ENCODE measurements at places on chromosomes 1 and 21. TPM values are rescaled to one million over a fixed set of nuclear protein-coding genes. Genes with fewer than 3 reads are reported as not detected.

DNA sequence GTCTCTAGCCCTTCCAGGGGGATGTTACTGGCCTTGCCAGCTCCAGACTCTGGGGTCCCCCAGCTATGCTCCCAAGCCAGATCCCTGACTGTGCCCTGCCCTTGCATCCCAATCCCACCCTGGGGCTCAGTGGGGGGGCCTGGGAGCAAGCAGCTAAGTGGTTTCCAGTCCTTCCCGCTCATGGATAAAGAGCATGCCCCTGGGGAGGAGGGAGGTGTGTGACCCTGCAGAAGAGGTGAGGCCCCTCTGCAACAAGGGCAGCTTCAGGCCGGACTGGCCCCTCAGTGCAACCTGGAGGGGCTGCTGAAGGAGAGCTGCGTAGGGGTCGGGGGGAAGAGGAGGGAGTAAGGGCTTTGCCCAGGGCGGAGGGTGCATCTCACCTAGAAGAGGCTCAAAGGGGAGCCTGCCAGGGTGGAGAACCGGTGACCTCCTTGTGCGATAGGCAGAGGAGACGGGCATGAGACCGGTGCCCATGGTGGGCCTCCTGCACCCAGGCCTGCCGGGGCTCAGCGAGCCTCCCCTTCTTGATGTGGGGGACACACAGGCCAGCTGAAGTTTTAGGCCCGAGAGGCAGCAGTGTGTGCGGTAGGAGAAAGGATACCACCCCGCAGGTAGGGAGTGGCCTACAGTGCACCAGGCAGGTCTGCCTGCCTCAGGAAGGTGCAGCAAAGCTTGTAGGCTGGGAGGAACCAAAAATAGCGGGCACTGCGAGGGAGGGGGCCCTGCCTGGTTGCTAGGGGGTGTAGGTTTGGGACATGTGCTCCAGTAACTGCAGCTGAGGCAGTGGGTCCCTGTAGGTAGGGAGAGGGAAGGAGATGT lies 3.1 kb downstream of the OBSCN start:
- H3K36me3 ChIP-seq = no peaks in the 10 kb centered on the region
- no peaks in the 10 kb centered on the region for H3K27me3 ChIP-seq
- H3K4me3 ChIP-seq = no peak overlapping the region
- H3K4me1 ChIP-seq = peaks cover 26% of the 10 kb centered on the region

S100A13 gene
- total RNA-seq = 82.0 TPM

DNA sequence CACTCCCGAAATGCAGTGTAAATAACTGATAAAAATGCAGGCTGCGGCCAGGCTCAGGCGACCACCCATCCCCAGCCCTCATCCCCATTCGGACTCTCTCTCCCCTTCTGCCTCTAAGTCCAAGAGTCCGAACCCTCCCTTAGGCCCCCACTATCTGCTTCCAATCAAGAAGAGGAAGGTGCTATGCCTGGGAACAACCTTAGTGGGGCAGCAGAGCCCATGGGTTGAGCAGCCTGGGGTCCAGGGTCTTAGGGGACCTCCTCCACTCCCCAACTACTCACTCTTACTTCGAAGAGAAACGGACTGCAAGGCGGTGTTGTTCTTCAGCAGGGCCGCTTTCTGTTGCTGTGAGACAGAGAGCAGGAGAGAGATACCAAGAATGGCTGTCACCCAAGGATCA lies 12.2 kb downstream of the ARHGEF2 start:
- no peak for DNase-seq
- H3K4me3 ChIP-seq = no peak overlapping the region
- no peak overlapping the region for H3K27ac ChIP-seq
- no peaks in the 10 kb centered on the region for H3K4me1 ChIP-seq
- H3K36me3 ChIP-seq = no peaks in the 10 kb centered on the region
- no peaks in the 10 kb centered on the region for H3K27me3 ChIP-seq

DNA sequence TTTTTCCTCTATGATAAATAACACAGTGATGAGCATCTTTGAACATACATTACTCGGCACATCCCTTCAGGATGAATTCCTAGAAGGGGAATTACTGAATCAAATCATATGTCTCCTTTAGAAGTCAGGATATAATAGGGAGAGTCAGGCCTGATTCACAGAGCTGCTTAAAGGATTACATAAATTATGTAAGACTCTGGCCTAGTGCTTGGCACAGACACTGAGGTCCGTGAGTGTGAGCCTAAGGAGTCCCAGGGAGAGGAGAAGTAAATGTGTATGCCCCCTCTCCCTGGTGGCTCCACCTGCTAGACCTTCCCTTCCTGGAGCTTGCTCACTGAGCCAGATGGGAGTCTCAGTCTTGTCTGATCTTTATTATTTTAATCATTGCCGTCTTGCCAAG lies 8.6 kb upstream of the FOXE3 start:
- H3K27ac ChIP-seq = no peak overlapping the region
- no peaks in the 10 kb centered on the region for H3K27me3 ChIP-seq
- no peaks in the 10 kb centered on the region for H3K36me3 ChIP-seq
- H3K4me3 ChIP-seq = no peak overlapping the region

Measured in hepatocyte (in vitro differentiated cells).